CD4-positive, alpha-beta T cell treated with Interleukin-21 for 1 hour (primary cell): ENCODE measurements at places on chromosomes 2 and 18.

DNA sequence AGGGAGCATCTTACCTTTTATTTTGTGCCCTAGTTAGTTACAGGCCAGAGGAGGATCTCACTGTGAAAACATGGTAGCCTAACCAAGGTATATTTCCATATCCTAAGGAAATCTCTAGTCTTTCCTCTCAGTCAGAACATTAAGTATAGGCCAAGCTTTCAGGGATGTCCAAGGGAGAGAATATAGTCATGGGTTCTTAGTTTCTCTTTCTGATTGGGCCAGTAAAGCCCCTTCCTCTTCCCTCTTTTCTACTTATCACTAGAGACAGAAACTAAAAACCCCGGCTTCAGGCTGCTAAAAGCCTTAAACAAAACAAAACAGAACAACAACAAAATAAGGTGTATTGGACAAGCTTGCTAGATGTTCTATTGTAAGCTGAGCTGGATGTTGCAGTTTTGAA lies 44.3 kb upstream of the TNFRSF11A start:
- no peak for DNase-seq

DNA sequence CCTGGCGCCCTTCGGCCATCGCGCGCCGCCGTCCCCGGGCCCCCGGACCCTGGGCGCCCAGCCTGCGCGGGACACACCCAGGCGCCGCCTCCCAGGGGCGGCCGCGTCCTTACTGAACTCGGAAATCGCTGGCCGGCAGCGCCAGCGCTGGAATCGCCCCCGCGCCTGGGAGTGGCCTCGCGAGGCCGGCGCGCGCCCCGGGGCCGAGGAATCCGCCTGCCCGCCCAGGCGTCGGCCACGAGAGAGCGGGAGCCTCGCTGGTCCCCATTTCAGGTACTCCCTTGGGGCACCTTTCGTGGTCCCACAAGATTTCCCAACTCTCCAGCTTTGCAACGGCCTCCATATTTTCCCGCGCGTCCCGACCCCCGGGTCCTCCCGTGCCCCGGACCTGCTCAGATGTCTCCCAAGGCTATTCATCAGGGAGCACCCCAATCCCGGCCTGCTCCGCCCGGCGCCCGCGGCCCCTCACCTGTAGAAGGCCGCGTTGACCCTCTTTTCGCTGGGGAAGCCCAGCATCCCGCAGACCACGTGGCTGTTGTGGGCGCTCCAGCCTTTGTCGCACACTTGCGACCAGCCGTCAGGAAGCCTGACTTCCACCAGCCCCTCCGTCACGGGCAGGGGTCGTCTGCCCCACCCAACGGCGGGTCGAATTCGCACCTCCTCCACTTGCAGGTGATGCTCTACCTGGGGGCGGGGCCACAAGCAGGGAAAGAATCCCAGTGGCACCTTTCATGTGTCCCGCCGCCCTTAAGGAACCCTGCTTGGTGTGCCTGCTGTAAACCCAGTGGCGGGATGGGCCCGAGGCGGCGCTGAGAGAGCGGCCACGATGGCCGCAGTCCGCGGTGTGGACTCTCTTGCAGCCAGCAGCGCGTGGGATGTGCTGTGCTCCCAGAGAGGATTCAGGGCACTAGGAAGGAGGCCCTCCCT lies 4.6 kb downstream of the LOXL3 start:
- no peak for DNase-seq

GRCh38 chr2:29430382-29431112 lies 315.3 kb downstream of the CLIP4 start:
- no peak for DNase-seq

GRCh38 chr2:60629801-60630385 lies 76.4 kb upstream of the BCL11A start:
- no peak for DNase-seq

- DNase-seq, result no peak
Measured at GRCh38 chr2:48380208-48380607, 149.7 kb upstream of the STON1 start.

DNA sequence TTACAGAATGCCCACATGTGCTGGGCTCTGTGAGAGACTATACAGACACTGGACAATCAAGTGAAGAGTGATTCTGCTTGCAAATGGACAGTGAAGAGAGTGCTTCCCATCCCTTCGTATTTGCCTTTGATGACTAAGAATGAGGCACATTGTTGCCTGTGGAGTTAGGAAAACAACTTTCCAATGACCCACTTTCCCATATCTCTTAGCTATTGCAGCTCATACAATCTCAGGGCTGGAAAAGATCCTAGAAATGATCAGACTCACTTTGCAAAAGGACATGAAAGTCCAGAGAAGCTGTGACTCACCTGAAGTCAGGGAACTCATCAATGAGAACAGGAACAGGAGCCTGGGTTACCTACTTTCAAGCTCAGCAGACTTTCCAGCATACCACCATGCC lies 440.5 kb upstream of the TCF4 start:
- DNase-seq, result no peak

- no peak for DNase-seq
Measured at GRCh38 chr2:147610496-147611040, 234.3 kb upstream of the ACVR2A start.

GRCh38 chr2:148567716-148568115 lies 76.8 kb upstream of the EPC2 start:
- DNase-seq, result no peak

DNA sequence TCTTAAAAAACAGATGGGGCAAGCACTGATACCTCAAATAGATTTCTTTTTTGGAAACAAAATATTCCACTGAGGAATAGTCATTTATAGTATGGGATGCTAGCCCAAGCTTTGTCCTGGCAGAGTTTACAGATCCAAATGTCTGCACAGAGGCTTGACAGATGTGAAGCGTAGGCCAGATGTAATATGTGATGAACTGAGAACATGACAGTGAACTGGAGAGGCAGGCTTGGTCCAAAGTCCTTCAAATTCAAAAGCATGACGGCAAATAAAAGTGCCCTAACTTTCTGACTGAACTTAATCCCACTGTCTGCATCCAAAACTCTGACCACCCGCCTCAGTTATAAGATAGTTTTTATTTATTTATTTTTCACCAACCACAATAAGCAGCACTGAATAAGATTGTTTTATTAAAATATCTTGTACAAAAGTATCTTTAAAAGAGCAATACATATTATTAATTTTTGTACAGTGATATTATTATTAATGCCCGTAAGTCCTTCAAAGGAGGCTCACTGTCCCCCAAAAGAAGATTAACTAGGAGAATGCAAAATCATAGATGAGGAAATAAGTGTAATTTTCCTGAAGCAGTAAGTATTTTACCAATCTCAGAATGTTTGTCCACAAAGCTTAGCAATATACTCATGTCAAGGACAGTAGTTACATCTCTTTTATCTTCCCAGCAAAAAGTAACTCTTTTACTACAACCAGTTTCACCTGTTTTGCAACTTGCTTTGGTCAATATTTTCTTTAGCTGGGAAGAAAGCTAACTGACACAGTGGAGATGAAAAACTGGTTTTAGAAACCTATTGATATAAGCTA lies 10.7 kb upstream of the SPOPL start:
- DNase-seq, result no peak

GRCh38 chr2:105919191-105919811 lies 174.6 kb downstream of the NCK2 start:
- DNase-seq, result no peak

DNA sequence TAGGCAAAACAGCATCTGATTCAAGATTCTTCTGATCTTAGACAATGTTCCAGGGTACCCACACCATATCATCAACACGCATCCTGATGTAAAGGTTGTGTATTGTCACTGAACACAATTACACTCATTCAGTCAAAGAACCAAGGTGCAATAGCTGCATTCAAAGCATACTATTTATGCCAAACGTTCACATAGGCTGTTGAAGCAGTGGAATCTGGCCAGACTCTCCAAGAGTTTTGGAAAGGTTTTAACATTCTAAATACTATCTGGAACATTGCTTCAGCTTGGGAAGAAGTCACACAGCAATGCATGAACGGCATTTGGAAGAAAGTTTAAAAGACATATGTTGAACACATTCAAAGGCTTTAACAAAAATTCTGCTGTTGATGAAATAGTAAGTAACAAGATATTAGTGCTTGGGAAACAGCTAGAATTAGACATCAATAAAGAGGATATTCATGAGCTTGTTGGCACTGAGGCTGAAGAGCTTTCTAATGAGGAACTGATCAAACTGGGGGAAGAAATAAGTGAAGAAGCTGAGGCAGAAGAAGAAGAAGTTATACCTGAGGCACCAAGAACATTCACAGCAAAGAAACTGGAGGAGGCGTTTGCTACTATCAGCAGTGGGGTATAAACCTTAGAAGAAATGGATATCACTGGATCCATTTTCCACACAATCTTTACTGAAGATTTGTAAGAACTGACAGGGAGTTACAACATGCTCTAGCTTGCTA lies 47.6 kb upstream of the MSH6 start:
- no peak for DNase-seq

DNA sequence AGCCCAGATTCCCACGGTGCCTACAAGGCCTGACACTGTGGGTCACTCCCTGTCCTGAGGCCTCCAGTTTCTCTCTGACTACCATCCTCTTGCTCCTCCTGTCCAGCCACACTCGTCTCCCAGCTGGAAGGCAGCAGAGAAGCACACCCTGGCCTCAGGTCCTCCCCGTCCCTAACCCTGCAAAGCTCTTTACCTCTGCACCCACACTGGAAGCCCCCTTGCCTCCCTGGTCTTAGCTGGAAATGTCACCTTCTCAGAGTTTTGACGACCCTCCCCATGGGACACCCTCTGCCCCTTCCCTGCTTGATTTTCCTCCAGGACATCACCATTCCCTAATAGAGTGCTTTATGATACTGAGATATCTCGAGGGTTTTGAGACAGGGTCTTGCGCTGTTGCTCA lies 10.6 kb downstream of the RNU2-63P start:
- no peak for DNase-seq

- no peak for DNase-seq
Measured at GRCh38 chr2:46988230-46988629, 72.6 kb upstream of the MCFD2 start.

GRCh38 chr2:82780050-82780449 lies 1679.0 kb downstream of the SUCLG1 start:
- no peak for DNase-seq

- no peak for DNase-seq
Measured at GRCh38 chr2:75751824-75752468, 41.2 kb upstream of the GCFC2 start.
